Articular chondrocyte of knee joint (primary cell): ENCODE measurements at places on chromosomes 2 and 18. TPM values are rescaled to one million over a fixed set of nuclear protein-coding genes. Genes with fewer than 3 reads are reported as not detected.

Gene RESP18
- total RNA-seq, result not detected in 2 replicates

Gene LRP2
- total RNA-seq, result not detected in 2 replicates

Gene GNLY
- total RNA-seq, result not detected in 2 replicates

Gene SLC14A1
- 0.65 and 5.0 TPM in 2 replicates for total RNA-seq

Gene SERPINB2
- 0.22 TPM in 1 of 2 replicates, not detected in the other for total RNA-seq

Gene ZNF892
- total RNA-seq, result 5.9 and 8.2 TPM in 2 replicates

Gene SP3
- total RNA-seq, result 101 and 102 TPM in 2 replicates

Gene EFHD1
- 0.39 and 1.3 TPM in 2 replicates for total RNA-seq

Gene TMEM200C
- total RNA-seq, result under 0.01 TPM in 1 of 2 replicates, not detected in the other

Gene CCDC141
- 0.11 and 0.39 TPM in 2 replicates for total RNA-seq

Gene SERPINB5
- total RNA-seq, result not detected in 2 replicates

Gene COL3A1
- 2,175 and 2,668 TPM in 2 replicates for total RNA-seq

Gene TOGARAM2
- total RNA-seq, result under 0.01 and 0.26 TPM in 2 replicates

Gene CLIP4
- 65.2 and 77.1 TPM in 2 replicates for total RNA-seq

Gene CTNNA2
- total RNA-seq, result not detected in 2 replicates

Gene SLC19A3
- total RNA-seq, result 9.3 and 9.9 TPM in 2 replicates

Gene DNPEP
- total RNA-seq, result 43.6 and 52.8 TPM in 2 replicates

Gene PROC
- 0.11 TPM in 1 of 2 replicates, not detected in the other for total RNA-seq

Gene ASPRV1
- 0.54 and 0.78 TPM in 2 replicates for total RNA-seq

Gene ABHD3
- total RNA-seq, result 6.2 and 6.4 TPM in 2 replicates

Gene IFT172
- 29.3 and 30.7 TPM in 2 replicates for total RNA-seq

Gene SP140L
- 10.1 and 18.9 TPM in 2 replicates for total RNA-seq

Gene CNRIP1
- 70.9 and 77.6 TPM in 2 replicates for total RNA-seq
